ENCODE measurements at places on chromosomes 2 and 18.

DNA sequence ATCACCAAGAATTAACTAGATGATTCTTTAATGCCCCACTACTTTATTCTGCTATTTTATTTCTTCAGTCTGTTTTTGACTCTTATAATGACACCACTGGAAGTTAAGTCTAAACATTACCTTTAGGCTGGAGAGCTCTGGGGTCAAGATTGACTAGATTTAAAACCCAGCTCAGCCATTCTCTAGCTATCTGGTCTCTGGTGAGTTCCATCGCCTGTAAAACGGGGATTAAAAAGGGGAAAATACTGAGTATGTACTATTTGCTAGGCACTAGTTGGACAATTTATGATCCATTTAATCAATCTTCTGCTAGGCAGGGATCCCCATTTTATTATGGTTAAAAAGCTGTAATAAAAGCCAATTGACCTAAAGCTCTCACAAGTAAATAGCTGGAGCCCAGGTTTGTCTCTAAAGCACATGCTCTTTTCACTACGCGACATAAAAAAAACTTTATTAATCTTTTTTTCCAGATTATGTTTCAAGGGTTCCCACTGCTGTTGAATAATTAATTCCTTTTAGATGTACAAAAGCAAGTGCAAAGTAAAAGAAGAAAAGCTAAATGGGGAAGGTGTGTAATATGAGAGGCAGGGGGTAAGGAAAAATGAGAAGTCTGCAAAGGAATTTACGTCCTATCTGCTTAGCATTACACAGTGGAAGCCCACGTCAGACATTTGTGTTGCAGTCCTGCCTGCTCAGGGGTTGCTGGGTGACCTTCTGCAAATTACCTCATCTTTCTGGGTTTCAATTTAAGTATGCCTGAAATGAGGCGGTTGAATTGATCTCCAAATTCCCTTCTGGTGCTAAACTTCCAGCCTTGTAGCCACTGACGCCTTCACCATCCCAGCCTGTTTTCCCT is 918 bp upstream of the NABP1 start:
- DNase-seq, result peak; percentile 46

DNA sequence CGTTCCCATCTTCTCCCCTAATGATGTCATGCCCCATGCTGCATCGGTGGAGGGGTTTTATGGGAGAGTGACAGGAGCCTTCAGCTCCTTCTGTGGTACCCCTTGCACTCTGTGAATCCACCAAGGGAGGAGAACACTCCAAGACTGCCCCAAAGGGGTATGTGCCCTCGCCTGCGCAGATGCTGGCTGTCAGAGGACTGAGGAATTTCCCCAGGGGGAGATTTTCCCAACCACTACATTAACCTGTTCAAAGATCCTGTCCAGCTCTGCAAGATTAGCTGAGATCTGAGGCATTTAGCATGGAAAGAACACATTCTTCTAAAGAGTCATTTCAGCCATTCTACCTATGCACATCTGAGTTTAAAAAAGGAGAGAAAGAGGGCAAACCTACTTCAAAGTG is 143.2 kb upstream of the ITGA6 start:
- no peak for DNase-seq

DNA sequence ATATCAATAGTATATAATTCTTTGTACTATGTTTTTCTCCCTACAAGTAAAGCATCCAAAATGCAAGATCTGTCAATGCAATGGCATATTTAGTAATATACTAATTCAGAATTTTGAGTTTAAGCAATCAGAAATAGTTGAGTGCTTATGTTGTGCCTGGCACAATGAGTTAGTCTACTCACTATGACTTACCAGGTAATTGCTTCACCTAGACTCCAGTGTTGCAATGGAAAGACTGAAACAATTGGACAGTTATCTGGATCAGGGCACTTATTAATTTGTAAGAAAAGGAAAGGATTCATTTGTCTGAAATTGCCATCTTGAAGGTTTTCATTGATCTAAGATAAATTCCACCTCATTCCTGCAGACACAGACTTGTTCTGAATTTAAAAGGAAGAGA is 97.6 kb upstream of the TCF4 start:
- DNase-seq, result no peak

- DNase-seq, result no peak
These were observed 136.4 kb upstream of the APCDD1 start for GRCh38 chr18:10317864-10318690.

GRCh38 chr2:46195819-46196218 is 101.4 kb upstream of the EPAS1 start:
- DNase-seq, result no peak

DNA sequence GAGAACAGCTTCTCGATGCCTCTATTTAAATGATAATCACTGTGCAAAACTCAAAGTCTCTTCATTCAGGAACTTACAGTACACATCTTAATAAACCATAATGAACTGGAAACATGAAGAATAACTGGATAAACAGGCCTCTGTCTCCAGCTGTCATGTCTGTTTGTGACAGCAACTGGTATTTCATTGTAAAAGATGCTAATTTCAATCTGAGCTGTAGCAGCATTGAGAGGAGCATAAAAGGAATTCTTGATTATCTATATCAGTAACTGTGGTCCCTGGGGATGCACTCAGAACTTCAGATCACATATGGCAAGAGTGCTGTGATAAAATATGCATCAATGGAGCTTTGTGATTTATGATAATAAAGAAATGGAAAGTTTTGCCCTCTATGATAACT is 18.8 kb downstream of the CDH20 start:
- DNase-seq, result no peak

GRCh38 chr2:32271063-32271462 is 6.4 kb upstream of the NLRC4 start:
- no peak for DNase-seq

DNA sequence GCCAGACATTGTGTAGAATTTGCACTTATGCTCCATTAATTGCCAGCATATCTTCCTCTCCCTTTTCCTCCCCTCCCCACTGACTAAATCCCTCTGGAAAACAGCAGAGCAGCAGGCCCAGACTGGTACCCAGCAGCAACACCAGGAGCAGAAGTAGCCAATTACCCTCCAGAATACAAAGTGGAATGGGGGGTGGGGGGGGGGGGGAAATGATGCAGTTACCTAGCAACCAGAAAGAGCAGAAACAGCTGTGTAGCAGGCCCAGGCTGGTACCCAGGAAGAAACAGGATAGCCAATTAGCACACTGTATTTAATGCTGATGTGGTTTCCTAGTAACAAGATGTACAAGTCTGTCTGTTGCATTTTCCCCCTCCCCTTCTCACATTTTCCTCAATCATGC is 52.3 kb downstream of the KLF7 start:
- peak; percentile 81 for DNase-seq

DNA sequence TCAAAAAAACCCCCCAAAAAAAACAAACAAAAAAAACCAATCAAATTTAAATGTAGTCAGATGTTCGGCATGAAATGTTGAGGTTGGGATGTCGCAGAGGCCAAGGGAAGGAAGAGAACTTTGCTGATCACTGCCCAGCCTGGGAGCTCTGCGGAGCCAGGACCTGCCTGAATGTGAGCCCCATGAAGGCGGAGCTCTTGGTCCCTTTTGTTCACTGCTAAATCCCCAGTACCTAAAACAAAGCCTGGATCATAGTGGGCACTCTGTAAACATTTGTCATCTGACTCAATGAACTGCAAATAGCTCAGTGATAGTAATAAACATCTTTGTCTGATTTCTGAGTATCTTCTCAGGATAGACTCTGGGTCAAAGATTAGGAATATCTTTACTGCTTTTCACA is 64.0 kb downstream of the NGEF start:
- DNase-seq, result no peak

DNA sequence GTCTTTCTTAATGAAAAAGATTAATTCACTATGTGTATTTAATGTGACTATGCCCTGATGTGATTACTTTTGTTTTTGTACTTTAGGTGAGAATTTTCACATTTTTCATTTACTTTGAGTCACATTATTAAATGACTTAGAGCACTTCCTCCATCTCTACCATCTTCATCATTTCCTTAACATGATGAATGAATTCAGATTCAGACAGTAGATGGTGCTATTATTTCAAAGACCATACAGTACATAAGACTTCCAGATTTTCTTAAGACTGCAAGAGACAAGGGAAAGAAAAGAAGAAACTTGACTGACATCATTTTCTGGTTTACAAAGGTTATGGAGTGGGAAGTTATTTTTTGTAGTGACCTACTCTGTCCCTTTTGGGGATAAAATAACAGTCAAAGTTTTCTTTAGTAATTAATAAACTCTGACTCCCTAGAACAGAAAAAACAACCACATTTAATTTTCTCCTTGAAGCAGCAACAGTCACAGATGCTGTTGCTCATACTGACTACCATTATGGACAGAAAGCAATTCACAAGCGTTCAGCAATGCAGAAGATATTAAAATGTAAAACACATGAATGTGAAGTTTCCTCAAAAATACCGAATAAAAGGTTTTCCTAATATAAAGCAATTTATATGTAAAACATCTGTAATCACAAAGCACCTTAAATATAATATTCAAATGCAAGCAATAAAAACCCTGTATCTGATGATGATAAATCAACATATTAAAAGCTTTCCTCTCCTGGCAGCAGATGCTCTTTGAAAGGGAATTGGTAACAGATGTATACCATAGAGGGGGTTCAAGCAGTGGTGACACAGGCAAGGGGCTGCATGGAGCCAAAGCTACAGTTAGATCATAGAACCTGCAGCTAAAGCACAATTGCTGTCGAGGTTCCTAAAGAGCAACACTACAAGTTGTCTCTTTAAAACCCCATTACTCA is 1010.9 kb upstream of the NXPH2 start:
- DNase-seq, result peak; percentile 59

- peak; percentile 6 for DNase-seq
These were observed 84.6 kb upstream of the MAP3K20 start for GRCh38 chr2:172991031-172991430.

- DNase-seq, result no peak
These were observed 31.9 kb downstream of the SNED1 start for GRCh38 chr2:241030333-241030680.

- DNase-seq, result peak; percentile 80
These were observed 417.9 kb downstream of the HRH4 start for GRCh38 chr18:24878289-24878688.

DNA sequence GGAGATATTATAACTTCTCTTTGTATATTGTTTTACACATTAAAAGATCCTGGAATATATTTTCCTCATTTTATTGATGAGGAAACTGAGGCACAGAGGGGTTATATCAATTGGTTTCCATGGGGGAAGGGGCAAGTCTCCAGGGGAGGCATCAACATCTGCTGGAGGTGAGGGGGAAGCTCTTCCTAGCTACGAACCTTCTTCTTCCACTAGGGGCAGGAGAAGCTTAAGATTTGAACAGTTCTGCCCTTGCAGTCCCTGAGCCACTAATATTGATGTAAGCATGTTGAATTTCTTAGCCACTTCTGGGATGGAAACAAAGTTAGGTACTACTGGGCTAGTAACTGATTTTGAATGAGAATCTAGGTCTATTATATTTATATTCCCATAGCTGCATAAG is 140.1 kb upstream of the AQP4 start:
- no peak for DNase-seq

- DNase-seq, result no peak
These were observed 787.2 kb downstream of the RNF144A start for GRCh38 chr2:7704296-7704865.

DNA sequence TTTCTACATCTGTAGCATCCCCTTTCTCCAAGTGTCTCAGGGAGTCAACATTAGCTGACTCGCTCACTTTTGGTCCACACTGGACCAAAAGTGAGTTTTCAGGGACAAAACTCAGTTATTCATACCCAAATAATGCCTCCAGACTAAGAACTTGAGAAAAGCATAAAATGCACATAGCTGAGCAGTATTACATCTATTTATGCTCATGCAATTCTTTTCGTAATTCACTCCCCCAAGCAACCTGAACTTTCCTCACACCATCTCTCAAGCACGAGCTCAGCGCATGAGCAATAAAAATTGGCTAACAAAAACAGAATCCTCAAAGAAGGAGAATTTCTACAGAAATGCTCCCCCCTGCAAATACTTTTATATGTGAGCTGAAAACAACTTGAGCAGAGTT is 17.0 kb downstream of the SFT2D3 start:
- DNase-seq, result no peak

GRCh38 chr2:2636813-2637212 is 305.7 kb upstream of the MYT1L start:
- no peak for DNase-seq

DNA sequence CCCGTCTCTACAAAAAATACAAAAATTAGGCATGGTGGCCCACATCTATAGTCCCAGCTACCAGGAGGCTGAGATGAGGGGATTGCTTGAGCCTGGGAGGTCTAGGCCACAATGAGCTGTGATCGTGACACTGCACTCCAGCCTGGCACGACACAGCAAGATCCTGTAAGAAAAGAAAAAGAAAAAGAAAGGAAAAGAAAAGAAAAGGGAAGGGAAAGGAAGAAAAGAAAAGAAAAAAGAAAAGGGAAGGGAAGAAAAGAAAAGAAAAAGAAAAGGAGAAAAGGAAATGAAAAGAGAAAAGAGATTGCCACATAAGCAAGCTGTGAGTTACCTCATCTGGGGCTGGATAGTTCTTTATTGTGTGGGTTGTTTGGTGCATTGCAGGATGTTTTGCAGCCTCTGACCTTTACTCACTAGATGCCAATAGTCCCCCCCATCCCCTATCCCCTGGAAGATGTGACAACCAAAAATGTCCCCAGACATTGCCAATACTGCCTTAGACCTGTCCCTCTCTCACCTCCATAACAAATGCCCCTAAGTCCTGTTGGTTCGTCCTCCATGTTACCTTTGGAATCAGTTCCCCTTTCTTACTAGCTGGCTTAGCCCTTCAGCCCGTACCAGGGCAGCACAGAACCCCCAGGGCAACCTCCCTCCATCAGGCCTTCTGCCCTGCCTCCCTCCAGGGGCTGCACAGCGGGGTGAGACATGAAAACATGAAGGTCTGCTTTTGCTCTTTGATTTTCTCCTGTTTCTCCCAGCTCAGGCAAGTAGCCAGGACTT is 8.9 kb downstream of the ASPRV1 start:
- DNase-seq, result no peak
